Putamen (tissue), 1 donor: ENCODE measurements at places on chromosomes 13 and 19.

GRCh38 chr19:35310331-35310730 lies 18.4 kb downstream of the MAG start:
- DNase-seq, result no peak

DNA sequence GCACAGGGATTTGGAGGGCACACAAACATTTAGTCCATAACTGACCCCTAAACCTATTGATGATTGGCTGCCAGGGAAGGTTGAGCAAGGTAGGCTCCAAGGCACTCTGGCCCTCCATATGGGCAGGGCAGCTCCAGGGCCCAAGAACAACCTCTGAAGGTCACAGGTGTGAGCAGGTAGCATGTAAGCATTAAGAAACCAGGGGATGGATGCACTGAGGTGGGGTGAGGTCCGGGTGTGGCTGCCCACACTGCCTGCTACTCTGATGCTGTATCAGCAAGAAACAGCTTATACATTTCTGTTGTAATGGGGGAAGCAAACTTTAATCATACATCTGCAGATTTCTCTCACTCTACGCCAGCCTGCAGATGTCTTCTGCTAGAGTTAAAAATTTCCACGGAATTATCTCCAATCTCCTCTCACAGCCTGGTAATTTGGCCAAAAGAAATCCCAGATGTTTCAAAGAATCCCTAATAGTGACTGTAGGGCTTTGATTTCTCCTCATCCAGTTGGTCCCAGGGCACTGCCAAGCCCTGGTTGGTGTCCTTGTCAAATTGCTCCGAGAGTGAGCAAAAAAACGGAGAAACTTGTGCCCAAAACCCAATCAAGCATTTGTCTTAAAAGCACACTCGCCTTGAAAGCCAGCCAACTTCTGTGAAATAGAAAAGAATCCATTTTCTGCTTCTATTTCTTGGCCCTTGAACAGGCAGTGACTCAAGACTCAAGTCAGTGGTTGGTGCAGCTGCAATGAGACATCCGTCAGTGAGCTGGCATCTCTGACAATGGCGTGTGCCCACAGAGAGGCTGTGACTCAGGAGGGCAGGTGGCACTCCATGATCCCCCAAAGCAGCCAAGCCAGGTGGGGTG lies 72.5 kb upstream of the MRI1 start:
- peak; percentile 76 for DNase-seq

DNA sequence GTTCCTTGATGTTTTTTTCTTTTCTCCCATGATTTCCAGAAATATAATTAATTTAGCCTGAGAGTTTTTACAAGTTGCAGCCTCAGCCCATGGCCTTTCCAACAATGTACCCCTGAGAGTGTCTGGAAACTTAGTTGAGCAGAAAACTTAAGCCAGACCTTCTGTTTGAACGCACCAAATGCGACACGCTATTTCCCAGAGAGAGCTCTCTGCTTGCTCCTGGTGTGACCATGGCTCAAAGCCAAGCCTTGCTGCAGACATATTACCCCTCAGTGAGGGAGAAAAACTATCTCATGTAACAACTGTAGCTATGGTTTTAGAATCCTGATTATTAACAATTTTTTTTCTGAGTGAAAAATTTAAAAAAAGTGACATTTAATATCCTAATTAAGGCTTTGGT lies 1204.5 kb upstream of the SLC10A2 start:
- no peak for DNase-seq

- no peak for DNase-seq
These were observed 112.3 kb downstream of the SLC7A1 start for GRCh38 chr13:29483211-29483610.
